ENCODE measurements at places on chromosomes 6 and 20.

DNA sequence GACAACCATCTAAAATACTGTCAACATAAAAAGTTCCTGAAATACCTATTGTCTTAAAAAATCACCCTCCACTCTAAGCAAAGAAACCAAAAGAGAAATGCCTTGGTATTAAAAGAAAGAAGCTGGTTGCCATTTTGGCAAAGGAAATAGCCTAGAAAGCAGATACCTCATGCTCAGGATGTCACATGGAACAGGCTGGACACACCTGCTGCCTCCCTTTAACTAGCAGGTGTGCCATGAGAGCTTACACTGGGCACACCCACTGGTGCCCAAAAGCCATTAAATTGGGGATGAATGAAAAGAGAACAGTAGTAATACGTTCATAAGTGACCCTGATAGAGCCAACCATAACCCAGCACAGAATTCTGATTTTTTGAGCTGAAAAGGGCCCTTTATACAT is 1.5 kb downstream of the SLC23A2 start:
- DNase-seq = no peak

DNA sequence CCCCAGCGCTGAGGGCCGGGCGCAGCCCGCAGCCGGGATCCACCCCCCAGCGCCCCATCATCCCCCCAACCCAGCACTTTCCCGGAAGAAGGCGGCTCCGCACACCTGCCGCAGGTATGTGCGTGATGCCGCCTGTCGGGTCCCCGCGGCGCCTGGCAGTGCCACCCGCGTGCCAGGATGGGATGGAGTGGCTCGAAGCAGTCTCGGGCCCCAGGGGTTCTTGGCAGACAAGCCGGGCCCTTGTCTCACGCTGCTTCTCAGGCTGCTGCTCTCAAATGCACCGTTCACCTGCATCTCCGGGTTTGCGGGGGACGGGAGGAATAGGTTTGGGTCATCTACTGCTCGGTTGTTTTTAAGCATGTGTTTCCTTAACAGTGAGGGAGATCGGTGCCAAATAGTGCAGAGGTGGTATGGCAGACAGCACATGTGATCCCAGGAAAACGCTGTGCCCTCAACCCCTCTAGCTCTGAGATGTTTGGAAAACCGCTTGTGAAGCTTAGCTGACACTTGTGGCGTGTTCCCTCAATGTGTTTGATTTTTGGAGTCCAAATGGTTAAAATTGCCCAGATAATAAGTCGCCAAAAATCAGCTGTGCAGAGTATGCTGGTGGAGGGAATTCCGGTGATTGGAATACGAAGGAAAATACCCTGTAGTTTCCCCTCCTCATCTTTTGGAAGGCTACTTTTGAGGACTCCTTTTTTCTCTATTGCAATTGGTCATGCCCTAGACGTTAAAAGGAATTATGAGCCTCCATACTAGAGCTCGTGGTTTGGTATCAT is 926 bp downstream of the MYLIP start:
- no peak for DNase-seq

GRCh38 chr20:53890443-53891305 is 179.7 kb downstream of the BCAS1 start:
- DNase-seq = no peak

GRCh38 chr20:35757098-35757705 is 14.6 kb upstream of the PHF20 start:
- DNase-seq = no peak

GRCh38 chr6:165042912-165043311 is 266.5 kb downstream of the C6orf118 start:
- no peak for DNase-seq

GRCh38 chr20:58432186-58432954 is 43.3 kb downstream of the VAPB start:
- no peak for DNase-seq

GRCh38 chr6:105499931-105500330 is 97.0 kb upstream of the PREP start:
- DNase-seq = no peak
